ENCODE measurements at places on chromosomes 3 and 15. TPM values are rescaled to one million over a fixed set of nuclear protein-coding genes. Genes with fewer than 3 reads are reported as not detected.
A peak's percentile ranks its signal among the peaks of the same experiment; 100 is the strongest.

GRCh38 chr15:25059698-25060471, 105.1 kb downstream of the SNRPN start:
- no peak for DNase-seq

DNA sequence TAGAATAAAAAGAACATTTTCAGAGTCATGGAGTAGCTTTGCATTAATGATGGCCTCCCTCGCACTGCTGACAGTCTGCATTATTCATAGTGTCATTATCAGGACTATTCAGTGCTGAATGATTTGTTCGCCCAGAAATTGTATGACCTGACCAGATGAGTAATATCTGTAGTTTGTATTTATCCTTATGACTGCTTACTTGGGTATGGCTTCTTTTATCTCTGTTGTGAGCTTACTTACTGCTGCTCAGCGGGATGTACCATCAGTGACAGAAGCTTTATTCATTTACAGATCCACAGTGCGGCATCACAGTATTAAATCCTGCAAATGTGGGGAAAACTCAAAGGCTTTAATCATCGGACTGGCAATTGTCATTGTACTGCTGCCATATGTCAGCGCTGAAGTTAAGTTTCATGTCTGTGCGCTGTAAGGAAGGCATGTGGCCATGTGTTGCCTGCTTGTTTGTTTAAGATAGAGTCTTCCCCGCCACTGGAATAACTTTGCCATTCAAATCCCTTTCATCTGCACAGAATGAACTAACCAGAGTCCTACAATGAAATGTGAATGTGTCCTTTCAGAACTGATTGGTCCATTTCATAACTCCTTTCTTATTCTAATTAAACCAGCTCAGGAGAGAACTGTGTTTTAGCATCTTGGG, 262.2 kb downstream of the CHL1 start:
- no peak for DNase-seq

DNA sequence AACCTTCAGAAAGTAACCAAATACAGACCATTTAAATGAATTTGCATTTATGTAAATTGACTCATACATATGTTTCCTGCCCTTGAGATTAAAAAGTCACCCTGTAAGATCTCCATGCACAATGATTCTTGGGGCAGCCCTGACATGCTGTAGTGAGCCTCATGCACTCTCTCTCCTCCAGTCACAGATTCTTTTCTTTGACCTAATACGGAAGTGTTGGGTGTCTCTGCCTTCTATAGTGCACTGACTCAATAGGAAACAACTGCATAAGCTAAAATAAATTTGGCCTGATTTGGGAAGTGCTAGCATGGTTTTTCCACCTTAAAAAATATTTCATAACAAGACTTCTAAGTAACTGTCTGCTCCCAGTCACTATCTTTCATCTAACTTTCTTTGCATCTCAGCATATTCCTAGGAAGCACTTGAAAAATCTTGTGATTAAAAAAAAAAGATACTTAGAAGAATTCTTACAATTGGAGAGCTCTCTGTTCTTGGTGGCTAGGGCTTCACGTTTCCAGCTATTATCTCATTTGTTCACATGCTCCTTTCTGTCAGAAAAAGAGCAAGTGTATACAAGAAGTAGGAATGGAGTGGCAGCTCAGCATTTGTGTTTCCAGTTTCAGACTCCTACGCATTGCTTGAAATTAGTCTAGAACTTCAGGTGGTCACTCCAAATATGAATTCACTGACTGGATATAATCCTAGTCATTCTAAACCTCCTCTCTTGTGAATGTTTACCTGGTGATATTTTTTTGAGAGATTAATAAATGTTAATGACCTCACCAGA, 207.9 kb upstream of the COL8A1 start:
- no peak for DNase-seq

Gene CD200R1
- not detected for total RNA-seq

GRCh38 chr15:99980752-99981151, 247.5 kb upstream of the LYSMD4 start:
- no peak for DNase-seq

DNA sequence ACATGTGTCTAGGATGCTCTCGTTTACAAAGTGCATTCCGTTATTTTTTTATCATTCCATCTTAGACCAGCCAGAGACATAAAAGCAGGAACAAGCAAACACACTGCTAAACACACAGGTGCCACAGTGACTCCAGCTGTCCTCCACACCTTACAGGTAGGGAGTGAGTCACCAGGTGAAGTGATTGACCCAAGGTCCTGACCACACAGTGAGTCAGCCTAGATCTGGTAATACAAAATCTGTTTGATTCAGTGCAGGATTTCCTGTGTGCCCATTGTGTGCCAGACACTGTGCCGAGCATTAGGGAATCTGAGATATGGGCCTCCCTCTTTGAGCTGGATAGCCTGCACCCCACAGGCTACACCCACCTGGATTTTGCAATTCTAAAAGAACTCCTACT, 16.7 kb upstream of the BFSP2 start:
- no peak for DNase-seq

Gene ANKUB1
- total RNA-seq: not detected

DNA sequence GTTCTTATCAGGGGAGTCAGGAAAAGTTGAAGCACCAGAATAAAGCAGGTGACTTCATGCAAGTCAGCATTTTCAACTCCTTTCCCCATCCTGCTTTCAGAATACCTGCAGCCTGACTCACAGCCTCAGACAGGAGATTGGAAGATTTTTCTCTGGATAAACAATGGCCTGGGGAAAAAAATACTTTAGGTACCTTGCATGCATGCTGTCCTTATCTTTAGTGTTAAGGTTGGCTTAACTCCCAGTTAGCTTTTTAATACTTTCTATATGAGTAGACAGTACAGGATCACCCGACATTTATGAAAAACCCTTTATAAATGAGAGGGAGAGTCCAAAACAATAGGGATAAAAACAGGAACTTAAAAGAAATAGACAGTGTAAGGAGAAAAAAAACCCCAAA, 53.6 kb downstream of the PAK2 start:
- DNase-seq: no peak

DNA sequence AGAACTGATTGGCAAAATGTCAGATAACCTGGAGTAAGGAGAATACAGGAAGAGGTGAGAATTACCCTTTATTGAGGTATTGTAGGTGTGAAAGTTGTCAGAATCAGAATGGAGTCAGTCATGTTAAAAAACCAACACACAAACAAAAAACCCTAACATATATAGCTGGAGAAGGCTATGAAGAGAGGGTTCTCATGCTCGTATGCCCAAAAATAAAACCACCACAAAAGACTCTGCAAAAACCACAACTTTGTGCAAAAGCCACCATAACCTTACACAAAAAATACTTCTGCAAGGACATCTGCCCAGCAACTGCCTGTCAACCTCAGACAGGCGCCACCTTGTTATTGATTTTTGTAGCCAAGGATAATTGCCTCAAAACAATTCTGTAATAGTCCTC, 136.0 kb downstream of the CD47 start:
- DNase-seq: no peak

- DNase-seq: no peak
Observed at GRCh38 chr3:99895703-99896441, 78.2 kb downstream of the CMSS1 start.

Gene HIGD2B
- not detected for total RNA-seq

DNA sequence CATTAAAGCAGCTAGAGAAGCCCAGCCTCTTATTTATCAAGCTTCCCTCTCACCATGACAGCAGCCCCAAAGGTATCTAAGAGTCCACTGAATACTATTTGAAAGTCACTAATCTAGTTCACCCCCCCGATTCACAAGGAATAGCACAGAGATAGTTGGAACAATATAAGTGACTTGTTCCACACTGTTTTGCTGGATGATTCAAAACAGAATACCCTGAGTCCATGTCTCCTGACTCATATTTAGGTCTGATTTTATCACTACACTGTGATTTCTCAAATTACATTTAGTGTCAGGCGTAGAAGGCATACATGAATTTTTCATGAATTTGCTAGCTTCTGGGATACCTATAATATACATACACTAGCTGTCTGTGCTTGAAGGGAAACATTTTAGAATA, 18.7 kb upstream of the EOGT start:
- DNase-seq: no peak

DNA sequence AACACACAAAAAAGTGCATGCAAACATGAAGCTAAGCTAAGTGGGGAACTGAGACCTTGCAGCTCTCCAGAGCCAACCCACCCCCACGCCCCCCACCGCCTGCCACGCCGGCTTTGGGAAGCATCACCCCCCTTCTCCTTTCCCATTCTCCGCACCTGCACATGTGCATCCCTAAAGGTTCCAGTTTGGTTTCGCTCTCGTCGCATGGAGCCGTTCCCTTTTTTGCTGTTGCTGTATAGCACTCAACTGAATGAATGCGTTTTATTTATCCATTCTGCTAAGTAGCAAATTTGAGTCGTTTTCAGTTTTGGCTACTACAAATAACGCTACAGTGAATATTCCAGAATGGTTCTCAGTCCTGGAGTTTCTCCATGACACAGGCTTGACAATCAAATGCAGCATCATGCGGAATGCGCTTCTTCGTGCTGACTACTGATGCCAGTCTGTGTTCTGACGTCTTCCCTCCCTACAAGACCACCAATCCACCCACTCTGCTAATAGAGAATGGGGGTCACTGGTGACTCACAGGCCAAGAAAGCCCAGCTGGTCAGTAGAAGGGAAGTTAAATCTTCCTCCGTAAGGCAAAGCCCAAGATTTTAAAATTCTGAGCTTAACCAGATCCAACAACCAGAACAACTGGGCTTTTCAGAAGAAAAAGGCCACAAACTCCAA, 115.3 kb downstream of the XXYLT1 start:
- DNase-seq: no peak

DNA sequence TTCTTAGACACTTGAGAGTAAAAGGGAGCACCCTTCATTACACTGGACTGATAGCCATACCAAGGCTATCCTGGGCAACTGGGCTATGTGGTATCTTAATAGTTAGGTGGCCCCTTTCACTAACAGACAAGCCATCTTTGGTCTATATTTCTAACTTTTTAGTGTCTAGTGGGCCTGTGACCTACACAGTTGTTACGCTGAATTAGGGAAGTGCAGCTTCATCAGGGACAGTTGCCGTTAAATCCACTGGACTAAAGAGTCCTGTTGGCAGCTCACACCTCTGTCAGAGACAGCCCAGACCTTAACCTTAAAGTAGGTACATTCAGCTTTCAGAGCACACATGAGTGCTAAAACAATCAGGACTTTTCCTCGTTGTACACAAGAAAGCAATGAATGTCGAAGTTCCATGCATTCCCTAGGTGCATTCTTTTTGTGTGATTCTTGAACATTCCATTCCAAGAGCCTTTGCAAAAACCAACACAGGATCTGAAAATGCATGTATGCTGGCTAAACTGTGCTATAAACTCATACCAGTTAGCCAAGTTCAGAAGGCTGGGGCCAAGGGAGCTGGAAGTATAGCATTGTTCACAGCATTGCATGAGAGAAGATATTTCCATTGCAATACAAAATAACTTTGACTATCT, 230.2 kb upstream of the EIF1B start:
- no peak for DNase-seq

DNA sequence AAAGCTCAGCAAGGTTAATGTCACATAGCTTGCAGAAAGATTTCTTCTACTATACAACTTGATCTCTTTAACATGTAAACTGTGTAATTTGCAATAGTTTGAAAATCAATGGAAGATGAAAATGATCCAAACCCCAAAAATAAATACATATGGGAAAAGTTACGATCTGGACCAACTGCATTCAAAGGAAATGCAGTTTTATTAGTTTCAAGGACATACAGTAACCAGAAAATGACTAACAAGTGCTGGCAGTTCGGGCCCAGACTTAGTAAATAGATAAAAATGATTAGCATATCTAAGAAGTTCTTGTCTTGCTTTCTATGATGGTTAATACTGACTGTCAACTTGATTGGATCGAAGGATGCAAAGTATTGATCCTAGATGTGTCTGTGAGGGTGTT, 37.3 kb upstream of the LEKR1 start:
- no peak for DNase-seq

- peak; percentile 81 for DNase-seq
Observed at GRCh38 chr15:66095871-66096687, 157.5 kb downstream of the MEGF11 start.

DNA sequence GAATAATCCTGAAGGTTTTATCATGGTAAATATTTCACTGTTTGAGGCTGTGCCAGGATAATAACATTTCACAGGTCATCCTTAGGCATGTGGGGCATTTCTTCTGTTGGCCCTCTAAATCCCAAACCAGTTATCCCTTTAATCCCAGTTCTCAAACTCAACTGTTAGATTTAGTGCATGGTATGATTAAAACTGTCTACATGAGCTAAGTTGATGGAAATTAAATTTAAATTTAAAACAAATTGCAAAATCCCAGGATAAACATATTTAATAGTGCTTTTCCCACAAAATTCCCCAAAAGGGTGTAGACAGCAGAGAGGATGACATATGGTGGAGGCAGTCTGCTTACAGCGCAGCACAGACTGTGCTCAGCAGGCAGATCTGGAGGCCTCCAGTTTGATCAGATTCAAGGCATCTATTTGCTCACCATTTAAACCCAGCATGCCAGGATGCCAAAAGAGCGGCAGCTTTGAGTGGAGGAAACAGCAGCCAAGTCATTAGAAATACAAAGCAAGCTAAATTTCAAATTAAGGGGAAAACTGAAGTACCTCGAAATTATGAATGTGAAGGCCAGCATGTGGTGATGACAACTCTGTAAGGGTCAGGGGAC, 325.8 kb downstream of the KCNH8 start:
- DNase-seq: no peak

DNA sequence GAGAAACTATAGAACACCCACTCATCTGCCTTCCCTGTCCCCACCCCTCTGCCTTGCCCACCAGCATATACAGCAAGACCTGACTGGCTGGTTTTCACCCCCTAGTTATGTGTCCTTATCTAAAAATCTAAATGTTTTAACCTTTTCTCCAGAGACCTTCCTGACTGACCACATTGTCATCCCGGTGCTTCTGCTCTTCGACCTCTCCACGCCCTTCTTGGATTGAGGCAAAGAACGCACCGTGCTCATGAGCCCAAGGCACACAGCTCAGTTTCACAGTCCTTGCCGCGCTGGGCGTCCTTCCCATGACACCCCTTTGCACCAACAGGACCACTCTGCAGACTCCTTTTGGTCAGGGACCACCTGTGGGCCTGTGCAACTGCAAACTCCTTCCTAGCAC, 62.7 kb downstream of the B3GNT5 start:
- DNase-seq: no peak

DNA sequence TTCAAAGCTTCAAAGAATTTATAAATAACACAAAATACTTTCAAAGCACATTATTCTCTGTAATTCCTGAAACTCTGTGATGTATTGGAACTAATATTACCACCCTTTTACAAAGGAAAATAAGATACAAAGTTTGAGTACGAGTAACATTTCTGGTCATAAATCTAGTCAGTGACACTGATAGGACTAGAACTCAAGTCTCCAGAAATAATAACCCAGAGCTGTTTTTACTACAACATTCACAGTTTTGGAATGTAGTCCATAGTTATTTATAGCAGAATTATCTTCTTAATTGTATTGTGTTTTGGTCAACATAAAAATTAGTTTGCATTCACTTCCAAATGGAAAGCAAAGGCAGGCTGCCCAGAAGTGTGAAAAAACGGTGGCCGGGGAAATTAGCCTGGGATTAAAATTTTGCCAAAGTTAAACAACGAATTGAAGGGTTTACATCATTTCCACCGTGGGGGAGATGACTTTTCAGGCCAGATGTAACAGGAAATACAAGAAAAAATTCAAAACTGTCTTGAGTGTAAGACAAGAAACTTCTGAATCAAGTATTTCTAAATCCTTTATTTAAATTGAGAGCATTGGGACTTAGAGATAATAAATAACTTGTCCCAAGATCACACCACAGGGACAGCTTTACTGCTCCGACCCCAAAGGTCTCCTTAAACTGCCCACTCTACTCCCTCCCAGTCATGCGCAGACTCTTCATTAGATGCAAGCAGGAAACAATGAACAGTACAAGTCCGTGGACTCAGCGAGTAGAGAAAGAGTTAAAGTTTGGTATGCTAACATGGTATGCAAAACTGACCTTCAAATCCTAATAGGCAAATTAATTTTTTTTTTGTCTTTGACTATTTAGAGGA, 74.3 kb upstream of the VGLL4 start:
- no peak for DNase-seq

Measured in glutamatergic neuron (in vitro differentiated cells).